EL (cell line): ENCODE measurements at places on chromosomes 16 and 17.

- DNase-seq: no peak
Observed at GRCh38 chr17:72244956-72245355, 124.1 kb downstream of the SOX9 start.

DNA sequence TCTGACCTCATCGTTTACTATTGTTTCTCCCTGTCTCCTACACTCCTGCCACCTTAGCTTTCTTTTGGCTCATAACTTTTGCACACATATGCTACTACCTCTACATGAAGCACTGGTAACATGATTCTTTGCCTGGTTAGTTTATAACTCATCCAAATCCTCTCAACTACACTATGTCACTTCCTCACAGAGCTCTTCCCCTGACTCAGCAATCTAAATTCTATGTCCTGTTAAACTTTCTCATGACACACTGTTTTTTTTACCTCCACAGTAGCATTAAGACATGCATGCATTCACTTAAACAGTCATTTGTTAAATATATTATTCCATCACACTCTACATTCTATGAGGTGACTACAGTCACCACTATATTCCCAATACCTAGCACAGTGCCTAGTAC is 19.7 kb downstream of the APPBP2 start:
- DNase-seq: peak; percentile 79

DNA sequence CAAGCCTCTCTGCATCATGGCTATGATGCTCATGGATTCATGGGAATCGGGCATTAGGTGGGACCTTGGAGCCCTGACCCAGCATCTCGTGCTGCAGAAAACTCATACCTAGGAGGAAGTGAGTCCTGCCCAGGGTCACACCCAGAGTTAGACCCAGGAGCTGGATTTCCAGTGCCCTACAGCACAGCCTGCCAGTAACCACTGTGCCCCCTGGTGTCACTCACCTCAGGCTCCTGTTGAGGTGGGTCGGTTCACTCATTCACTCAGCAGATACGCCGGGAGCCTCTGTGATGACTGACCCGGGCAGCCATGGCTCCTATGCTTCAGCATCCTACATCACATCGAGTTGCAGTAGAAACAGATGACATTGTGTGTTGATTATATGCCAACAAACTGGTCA is 143.4 kb downstream of the MSI2 start:
- DNase-seq: no peak

DNA sequence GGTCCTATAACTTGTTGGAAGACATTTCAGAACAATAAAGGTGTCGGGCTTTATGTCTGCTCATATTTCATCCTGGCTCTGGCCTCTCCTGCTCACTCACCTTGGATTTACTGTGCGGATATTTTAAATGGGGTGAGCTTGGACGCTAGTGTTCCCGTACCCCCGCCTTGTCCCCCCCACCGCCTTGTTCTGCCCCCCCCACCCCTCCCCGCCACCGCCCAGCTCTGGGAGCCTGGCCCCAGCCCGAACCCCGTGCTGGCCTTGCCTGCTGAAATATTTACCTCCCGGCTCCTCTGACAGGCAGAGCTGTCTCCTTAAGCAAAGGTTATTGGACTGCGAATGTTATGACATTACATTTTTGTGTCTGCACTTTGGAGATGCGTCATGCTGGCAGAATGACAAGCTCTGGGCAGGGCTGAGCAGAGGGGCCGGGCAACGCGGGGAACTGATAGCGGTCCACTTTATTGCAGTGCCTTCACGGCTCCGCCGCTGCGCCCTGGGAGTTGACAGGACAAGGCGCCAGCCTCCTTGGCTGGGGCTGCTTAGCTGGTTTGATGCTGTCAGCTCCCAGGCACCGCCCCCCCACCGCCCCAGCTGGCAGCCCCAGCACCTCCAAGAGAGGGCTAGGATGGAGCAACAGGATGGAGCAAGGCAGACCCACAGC is 222.5 kb upstream of the GSE1 start:
- peak; percentile 98 for DNase-seq
